ENCODE measurements at places on chromosomes 1 and 21.

- DNase-seq: no peak
Observed at GRCh38 chr1:24540051-24540905, 15.6 kb upstream of the NCMAP start.

DNA sequence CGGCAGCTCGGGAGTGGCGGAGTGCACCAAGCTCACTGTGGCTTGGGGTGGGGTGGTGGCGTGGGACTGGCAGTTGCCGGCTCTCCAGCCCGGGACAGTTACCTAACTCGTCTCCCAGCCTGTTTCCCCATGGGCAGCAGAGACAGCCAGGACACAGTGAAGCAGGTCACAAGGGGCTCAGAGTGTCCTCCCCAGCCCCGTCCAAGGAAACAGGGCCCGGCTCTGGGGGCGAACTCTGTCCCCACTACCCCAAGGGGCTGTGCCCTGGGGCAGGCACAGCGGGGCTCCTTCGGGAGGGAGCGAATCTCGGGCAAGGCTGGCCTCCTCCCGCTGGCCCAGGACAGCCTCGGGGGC lies 759 bp downstream of the GPR157 start:
- no peak for DNase-seq

- DNase-seq: no peak
Observed at GRCh38 chr1:59561796-59562195, 253.0 kb upstream of the HOOK1 start.

- no peak for DNase-seq
Observed at GRCh38 chr1:150535511-150536287, 13.5 kb upstream of the ADAMTSL4 start.

DNA sequence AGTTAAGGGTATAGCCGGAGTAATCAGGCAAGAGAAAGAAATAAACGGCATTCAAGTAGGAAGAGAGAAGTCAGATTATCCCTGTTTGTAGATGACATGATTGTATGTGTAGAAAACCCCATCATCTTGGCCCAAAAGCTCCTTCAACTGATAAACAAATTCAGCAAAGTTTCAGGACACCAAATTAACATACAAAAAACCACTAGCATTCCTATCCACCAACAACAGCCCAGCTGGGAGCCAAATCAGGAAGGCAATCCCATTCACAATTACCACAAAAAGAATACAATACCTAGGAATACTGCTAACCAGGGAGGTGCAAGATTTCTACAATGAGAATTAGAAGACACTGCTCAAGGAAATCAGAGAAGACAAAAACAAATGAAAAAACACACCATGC lies 45.3 kb downstream of the MAST2 start:
- no peak for DNase-seq

GRCh38 chr1:9890224-9890731 lies 19.8 kb downstream of the CTNNBIP1 start:
- DNase-seq: peak; percentile 26

DNA sequence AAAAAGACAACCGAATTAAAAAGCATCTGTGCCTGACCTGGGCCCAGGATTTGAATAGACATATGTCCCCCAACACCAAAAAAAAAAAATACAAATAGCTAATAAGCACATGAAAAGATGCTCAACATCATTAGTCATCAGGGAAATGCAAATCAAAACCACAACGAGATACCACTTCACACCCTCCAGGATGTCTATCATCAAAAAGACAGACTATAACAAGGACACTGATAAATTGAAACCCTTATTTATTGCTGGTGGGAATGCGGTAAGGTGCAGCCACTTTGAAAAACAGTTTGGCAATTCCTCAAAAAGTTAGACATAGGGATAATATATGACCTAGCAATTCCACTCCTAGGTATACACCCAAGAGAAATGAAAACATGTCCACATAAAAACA lies 72.3 kb upstream of the CAMK1G start:
- DNase-seq: no peak

GRCh38 chr1:43687301-43688108 lies 19.8 kb upstream of the ST3GAL3 start:
- no peak for DNase-seq
